ENCODE measurements at places on chromosomes 5 and 9.

DNA sequence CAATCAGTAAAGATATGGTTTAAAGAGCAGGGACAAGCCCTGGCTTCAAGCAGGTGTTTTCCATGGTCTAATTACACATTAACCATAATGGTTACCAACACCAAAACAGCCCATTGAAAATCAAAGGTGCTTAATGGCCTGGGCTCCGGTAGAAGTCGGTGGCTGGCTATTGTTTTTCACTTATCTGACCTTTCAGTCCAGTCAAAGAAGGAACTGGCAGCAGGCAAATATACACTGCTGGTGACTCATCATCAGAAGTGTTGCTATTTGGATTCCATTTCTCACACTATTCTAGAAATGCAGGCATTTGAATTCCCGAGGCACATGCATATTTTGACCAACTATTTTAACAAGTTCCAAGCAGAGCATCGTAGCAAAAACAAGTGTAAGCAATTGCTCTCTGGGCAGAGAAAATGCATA lies 26.3 kb upstream of the GABRP start:
- DNase-seq = no peak

GRCh38 chr5:35884191-35884769 lies 27.6 kb downstream of the IL7R start:
- no peak for DNase-seq

- no peak for DNase-seq
Observed at GRCh38 chr5:97062046-97062445, 80.4 kb downstream of the LIX1 start.

DNA sequence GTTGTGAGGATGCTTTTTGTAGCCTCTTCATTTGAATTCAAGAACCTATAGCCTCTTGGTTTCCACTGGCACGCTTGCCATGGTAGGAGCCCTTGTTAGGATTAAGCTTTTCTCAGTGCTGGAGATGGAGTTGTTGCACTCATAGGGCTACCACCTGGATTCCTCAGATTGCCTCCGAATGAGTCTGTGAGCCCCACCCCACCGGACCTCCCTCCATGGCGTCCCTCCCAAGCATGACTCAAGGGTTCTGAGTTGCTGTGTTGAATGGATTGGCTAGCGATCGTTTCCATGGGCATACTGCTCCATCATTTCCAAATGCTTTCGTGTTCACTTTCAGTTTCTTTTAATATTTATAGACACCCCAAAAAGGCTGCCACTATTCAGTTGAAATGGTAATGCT lies 69.9 kb downstream of the DAPK1 start:
- DNase-seq = no peak

DNA sequence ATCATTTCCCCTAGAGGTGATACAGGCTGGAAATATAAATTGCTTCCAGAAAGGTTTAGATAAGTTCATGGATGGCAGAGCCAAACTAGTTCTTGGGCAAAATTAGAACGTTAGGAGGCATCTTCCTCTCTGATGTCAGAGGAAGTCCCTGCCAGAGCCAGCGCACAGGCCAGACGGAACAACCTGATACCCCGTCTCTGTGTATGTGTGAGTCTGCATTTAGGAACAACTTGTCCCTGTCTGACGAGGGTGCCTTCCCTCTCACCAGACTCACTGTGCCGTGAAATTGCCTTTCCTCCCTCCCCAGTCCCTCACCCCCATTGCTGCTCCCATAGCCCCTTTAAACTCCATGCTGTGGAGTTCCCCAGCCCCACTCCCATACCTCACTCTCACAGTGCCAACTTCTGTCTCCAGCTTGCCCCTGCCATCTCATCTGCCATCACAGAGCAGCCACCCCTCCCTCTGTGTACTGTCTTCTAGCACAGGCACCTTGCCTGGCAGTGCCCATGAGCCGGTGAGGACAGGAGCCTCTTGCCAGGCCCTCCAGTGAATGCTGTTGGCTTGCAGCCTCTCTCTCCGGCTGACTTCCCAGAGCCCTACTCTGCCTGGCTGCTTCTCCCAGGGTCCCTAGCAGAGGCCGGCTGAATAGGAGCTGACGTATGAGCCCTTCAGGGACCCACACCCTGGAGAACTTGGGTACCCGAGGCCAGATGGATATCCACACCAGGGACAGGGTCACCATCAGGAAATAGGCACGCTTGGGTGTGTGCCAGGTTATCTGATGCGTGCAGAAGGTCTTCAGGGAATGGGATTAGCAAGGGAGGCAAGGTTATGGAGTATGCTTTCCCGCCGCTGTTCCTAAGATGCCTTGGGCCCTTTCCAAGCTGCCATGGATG lies 26.7 kb downstream of the UNC5A start:
- DNase-seq = no peak

DNA sequence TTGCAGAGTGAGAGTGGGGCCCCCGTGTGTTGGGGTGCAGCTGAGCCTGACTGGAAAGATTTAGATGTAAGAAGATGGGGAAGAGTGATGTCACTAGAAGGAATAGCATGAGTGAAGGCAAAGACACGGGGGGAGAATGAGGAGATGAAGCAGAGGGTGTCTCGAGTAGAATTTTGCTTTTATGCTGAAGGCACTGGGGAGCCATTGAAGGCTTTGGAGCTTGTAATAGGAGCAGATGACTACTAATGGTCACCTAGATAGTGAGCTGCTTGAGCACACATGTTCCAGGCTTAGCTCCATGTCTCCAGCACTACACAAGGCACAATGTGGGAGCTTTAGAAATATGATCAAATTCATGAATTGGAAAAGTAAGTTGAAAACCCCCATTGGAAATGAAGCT lies 32.1 kb downstream of the COL15A1 start:
- DNase-seq = no peak

DNA sequence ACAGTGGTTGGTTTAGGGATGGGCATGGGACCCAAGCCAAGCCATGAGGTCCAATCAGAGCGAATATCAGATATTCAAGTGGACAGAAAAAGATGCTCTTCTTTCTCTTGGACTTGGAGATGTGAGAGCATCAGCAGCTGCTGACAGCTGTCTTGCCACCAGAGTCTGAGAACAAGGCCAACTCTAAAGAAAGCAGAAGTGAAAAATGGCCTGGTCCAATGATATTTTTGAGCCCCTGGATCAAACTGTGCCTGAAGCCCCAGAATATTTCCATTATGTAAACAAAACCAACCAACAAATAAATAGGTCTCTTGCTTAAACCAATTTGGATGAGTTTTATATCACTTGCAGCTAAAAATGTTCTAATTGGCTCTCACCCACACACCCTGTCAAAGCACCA lies 30.7 kb upstream of the JADE2 start:
- no peak for DNase-seq

- no peak for DNase-seq
Observed at GRCh38 chr5:160923411-160923810, 71.4 kb upstream of the ATP10B start.

- no peak for DNase-seq
Observed at GRCh38 chr5:161547406-161547737, 847 bp upstream of the GABRB2 start.

- no peak for DNase-seq
Observed at GRCh38 chr5:2725980-2726765, 25.3 kb downstream of the IRX2 start.

- no peak for DNase-seq
Observed at GRCh38 chr5:88746438-88746882, 136.5 kb downstream of the MEF2C start.

GRCh38 chr9:89400403-89401116 lies 82.3 kb downstream of the SECISBP2 start:
- DNase-seq = no peak

DNA sequence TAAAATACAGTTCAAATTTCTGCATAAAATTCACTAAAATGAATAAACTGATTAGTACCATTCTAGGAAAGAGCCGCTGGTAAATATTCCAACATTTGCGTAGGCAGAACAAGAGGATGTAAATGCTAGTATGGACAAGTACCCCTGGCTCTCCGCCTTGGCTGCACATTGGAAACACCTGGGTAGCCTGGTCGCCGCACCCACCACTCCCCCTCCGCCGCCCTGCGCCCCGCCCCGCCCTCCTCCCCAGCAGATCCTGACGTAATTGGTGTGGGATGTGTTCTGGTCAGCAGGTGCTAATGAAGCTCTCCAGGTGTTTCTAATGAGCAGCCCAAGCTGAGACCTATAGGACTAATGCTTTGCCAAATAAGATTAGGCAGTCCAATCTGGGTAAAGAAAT lies 225.7 kb downstream of the FRMD3 start:
- DNase-seq = no peak

- DNase-seq = no peak
Observed at GRCh38 chr9:98222885-98223691, 30.7 kb upstream of the CORO2A start.

GRCh38 chr5:122874179-122874875 lies 28.9 kb downstream of the SNX24 start:
- no peak for DNase-seq

- DNase-seq = no peak
Observed at GRCh38 chr9:130265431-130266235, at the start of gene HMCN2. Gene HMCN2, plus strand, starts transcription at chr9:130265760. Its CDS starts 119 bp downstream, at chr9:130265879.

DNA sequence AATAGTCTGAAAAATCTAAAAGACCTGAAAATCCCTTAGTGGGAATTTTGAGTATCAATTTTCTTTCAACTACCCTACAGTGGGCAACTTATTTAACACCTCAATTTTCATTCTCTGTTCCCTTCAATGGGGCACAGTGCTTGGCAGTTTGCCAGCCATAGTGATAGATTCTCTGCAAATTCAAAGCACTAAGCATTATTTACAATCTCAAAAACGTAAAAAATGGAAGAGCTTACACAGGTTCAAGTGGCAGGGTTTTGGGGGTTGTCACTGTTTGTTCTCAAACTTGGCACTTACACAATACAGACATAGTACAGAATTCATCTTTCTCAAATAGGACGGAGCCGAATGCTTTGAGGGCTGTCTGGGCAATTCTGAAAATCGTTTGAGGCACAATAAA lies 515.0 kb downstream of the EFNA5 start:
- no peak for DNase-seq

- DNase-seq = no peak
Observed at GRCh38 chr9:16321461-16322119, 548.9 kb downstream of the BNC2 start.

DNA sequence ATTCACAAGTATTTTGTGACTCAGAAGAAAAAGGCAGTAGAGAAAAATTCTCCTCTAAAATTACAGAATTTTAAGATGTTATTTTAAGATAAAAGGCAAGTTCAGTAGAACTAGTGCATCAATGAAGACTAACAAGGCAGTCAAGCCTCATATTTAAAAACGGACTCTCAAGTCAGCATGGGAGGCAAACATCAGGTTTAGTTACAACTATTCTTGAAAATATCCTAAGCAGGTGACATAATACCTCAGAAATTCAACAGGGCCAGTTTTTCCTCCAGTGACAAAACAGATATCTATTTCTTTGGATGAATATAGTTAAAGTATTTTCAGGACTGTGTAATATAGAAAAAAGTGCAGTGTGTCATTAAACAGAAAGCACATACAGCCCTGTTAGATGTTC lies 194.0 kb upstream of the NMUR2 start:
- DNase-seq = no peak

DNA sequence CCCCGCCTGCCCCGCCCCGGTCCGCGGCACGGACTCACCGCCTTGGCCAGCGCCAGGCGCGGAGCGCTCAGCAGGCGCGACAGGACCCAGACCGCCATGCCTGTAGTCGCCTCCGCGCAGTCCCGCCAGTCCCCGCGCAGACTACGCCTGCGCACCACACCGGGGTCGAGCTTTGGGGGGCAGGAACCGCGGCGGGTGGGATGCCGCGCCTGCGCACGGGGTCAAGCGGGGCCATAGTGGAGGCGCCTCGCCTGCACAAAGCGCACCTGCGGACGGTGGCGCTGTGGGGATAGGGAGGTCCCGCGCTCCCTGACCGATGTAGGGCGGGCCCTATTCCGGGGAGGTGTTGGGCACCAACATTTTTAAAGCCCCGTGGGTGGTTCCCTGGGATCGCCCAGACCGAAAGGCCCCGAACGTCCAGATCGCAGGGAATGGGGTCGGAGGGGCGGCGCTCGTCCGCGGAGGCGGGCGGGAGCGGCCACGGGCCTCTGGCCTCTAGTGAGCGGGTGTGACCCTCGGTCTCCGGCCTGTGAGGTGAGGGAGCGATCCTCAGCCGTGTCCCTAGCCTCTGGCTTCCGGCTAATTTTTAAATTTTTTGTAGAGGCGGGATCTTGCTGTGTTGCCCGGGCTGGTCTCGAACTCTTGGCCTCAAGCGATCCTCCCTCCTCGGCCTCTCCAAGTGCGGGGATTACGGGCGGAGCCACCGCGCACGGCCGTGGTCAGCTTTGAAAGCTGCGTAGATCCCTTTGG lies 70.8 kb upstream of the LPCAT1 start:
- peak; percentile 85 for DNase-seq

DNA sequence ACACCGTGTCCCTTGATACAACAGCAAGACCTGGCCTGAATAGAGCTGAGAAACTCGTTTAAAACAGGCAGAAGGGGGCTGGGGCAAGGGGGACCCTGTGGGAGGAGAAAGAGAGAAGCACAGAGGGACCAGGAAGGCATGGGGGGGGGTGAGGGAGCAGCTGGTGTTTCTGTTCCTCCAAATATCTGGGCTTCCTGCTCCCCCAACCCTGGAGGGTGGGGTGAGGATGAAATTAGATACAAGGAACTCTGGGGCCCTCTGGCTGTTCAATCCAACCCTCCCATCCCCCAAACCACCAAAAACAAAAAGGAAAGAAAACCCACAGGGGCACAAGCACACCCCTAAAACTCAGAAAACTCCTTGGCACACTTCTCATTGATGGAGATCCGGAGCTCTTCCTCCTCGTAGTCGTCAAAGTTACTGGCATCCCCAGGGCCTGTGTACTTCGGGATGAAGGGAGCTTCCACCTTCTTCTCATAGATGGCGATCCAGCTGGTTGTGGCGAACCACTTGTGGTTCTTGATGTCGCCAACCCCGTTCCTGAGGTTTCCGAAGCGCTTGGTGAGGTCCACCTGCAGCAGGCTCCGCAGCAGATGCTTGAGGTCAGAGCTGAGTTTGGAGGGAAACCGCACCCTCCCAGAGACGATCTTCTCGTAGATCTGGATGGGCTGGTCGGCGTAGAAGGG lies 1.1 kb downstream of the PRKACG start:
- DNase-seq = no peak

DNA sequence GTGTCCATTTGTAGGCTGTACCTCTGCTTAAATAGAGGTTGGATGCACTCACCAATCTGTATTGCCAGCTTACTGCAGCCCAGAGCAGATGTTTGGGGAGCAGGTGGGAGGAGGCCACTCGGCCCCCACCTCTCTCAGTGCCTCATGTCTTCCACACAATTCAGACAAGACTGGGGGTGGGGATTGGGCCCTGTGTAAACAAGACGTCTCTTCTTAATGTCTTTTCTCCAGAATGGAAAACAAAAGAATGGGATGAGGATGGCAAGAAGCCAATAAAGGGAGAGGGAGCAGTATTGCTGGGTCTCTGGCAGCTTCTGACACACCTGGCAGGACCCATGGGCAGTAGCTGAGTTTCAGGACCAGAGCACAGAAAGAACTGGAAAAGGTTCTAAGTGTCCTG lies 64.9 kb downstream of the SIL1 start:
- no peak for DNase-seq

DNA sequence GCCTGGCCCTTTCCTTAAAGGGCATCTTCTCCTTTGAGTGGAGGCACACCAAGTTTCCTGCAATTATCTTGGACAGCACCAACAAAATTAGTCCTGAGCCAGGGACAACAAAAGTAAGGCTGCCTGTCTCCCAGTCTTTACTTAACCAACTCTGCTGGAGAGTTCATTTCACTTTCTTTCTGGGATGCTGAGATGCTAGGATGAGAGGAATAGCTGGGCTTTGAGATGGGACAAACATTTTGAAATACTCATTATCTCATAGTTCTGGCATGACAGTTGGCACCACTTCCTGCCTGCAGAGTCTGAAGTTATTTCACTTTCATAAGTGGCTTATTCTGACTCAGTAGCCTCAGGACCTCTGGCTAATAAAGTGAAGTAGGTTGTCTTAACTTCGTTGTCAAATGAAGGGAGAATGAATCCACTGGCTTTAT lies 157.0 kb downstream of the C9orf152 start:
- DNase-seq = no peak

GRCh38 chr9:4084435-4084818 lies 215.4 kb downstream of the GLIS3 start:
- DNase-seq = no peak

Data from head of caudate nucleus (tissue), 42 donors.